ENCODE measurements at places on chromosomes 6 and 20. TPM values are rescaled to one million over a fixed set of nuclear protein-coding genes. Genes with fewer than 3 reads are reported as not detected.

- DNase-seq = no peak
These were observed 125.0 kb upstream of the TSHZ2 start for GRCh38 chr20:52847029-52847660.

- DNase-seq = no peak
These were observed 277.5 kb downstream of the UST start for GRCh38 chr6:149024361-149024760.

GRCh38 chr6:1474205-1474604, 84.8 kb downstream of the FOXF2 start:
- no peak for DNase-seq

Gene RCAN2
- total RNA-seq = 27.9 TPM

DNA sequence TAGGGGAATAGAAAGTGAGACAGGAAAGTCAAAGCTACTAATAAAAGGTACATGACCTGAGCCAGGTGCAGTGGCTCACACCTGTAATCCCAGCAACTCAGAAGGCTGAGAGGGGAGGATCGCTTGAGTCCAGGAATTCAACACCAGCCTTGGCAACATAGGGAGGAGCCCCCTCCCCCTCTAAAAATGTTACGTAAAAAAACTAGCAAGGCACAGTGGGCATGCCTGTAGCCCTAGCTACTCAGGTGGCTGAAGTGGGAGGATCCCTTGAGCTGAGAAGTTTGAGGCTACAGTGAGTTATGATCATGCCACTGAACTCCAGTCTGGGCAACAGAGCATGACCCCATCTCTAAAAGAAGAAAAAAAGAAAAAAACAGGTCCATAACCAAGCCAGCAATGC, 186.1 kb upstream of the RIN2 start:
- DNase-seq = no peak

Gene COQ3
- 4.8 TPM for total RNA-seq

DNA sequence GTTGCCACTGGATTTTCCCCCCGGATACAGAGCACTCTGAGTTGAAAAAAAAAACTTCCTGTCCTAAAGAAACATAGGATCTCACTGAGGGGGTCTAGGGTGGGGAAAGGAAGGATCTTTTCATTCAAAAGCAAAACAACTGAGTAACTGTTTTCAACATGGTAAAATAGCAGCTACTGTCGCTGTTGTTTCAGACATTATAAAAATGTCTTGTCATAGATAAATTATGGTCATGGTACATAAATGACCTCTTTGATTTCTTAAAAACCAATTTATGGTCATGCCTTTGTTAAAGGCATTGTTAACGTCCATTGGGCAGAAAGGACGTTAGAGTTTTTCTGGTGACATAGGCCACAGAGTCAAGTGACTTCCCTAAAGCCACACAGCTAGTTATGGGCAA, 180.4 kb upstream of the DTNBP1 start:
- DNase-seq = no peak

DNA sequence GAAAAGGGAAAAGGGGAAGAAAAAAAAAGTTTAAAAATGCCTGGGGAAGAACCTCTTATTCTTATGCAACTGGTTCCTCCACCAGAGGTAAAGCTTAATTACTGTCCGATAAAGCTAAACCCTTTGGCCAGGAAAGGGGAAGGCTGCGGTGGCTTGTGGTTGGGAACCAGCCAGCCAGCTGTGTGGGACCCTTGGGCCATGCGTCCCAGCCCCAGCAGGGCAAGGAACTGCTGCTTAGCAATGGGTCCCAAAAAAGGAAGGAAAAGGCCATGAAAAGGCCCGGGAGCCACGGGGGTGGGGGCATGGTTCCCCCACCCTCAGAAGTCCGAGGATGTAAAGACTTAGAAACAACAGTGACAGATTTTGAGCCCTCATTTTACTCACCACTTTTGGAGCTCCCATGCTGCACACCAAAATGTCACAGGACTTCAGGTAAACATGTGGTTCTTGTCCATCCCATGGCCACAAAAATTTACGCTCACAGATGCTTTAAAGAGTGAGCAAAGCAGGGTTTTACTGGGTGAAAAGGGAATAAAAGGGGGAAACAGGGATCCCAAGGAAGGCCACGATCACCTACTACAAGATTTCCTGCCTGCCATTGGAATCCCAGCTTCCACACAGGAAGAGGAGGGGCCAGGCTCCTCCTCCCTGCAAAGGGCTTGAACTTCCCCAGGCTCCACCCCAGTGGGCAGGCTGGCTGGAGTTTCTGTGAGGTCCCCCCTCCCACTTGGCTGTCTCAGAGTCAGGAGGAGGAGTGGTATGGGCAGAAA, 1234.7 kb upstream of the GJE1 start:
- no peak for DNase-seq

Gene SMLR1
- total RNA-seq = not detected

GRCh38 chr20:8155812-8156211, 23.7 kb downstream of the PLCB1 start:
- DNase-seq = no peak

DNA sequence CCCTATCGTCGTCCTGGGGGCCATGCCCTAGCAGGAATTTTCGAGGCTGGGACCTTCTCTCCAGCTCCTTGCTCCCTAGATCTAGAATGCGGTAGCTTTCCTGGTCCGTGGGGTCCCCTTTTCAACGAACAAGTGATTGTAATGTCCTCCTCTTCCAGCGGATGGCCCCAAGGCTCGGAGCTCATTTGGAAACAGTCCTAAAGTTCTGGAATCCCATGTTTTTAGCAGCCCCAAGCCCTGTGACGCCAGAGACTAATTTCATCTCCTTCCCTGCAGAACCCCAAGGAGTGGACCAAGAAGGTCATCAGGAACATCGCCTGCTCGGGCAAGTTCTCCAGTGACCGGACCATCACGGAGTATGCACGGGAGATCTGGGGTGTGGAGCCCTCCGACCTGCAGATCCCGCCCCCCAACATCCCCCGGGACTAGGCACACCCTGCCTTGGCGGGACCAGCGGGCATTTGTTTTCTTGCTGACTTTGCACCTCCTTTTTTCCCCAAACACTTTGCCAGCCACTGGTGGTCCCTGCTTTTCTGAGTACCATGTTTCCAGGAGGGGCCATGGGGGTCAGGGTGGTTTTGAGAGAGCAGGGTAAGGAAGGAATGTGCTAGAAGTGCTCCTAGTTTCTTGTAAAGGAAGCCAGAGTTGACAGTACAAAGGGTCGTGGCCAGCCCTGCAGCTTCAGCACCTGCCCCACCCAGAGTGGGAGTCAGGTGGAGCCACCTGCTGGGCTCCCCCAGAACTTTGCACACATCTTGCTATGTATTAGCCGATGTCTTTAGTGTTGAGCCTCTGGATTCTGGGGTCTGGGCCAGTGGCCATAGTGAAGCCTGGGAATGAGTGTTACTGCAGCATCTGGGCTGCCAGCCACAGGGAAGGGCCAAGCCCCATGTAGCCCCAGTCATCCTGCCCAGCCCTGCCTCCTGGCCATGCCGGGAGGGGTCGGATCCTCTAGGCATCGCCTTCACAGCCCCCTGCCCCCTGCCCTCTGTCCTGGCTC, 48.5 kb downstream of the PYGB start:
- no peak for DNase-seq

- DNase-seq = no peak
These were observed 55.4 kb upstream of the RIPOR2 start for GRCh38 chr6:24990944-24991809.

DNA sequence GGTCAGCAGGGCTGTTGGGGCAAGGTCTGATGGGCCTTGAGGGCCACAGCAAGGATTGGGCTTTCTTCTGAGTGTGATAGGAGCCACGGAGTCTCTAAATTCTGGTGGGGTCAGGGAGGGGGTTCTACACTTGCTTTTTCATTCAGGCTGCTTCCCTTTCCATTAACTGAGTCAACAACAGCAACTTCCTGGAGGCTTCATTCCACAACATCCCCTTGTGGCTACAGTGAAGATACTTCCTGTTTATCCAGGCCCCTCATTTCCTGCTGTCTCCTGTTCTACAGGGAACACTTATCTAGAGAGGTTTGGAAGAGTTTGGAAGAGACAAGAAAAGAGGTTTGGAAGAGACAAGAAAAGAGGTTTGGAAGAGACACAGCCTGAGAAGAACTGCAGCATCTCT, 144.8 kb upstream of the ENPP5 start:
- no peak for DNase-seq

GRCh38 chr6:2221726-2222274, 23.6 kb downstream of the GMDS start:
- no peak for DNase-seq

Gene TNXB
- 13.1 TPM for total RNA-seq

Gene MYL9
- total RNA-seq = 197 TPM

- no peak for DNase-seq
These were observed 1.2 kb downstream of the CPXM1 start for GRCh38 chr20:2799271-2799670.

Gene OOEP
- not detected for total RNA-seq

Gene RBM39
- 329 TPM for total RNA-seq

DNA sequence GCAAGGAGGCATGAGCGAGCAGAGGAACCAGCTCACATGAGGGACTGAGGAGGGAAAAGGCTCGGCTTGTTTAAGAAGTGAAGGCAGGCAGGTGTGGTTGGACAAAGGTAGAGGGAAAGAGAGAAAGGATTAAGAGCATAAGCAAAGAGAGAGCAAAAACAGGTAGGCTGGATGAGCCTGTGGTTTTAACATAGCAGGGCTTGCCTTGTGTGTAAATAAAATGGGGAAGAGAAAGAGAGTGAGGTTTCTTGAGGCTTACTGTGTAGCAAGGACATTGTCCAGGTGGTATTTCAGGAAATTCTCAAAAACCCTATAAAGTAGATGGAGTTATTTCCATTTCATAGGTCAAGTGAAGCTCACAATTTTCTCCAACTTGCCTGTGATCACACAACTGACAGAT, 93.9 kb upstream of the HDAC2 start:
- no peak for DNase-seq

- DNase-seq = no peak
These were observed 204.6 kb downstream of the MEI4 start for GRCh38 chr6:77857421-77857820.

- DNase-seq = no peak
These were observed 6.9 kb upstream of the ZBTB12 start for GRCh38 chr6:31908791-31909190.

DNA sequence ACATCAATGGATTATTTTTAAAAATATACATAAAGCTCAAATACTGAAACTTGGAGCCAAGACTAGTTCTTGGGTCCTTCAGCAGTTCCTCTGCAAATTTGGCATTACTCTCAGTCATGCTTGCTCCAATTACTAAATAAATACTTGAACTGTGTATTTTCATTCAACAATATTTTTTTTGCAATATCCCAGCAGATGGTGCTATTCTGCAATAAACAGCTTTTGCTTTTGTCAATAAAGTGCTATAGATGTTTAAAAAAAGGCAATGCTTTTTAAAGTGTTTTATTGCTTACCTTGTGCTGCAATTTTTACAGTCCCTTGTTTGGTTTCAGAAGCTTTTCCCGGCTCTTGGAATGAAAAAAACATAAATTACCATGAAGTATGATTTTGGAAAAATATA, 243.4 kb downstream of the TRDN start:
- DNase-seq = no peak

DNA sequence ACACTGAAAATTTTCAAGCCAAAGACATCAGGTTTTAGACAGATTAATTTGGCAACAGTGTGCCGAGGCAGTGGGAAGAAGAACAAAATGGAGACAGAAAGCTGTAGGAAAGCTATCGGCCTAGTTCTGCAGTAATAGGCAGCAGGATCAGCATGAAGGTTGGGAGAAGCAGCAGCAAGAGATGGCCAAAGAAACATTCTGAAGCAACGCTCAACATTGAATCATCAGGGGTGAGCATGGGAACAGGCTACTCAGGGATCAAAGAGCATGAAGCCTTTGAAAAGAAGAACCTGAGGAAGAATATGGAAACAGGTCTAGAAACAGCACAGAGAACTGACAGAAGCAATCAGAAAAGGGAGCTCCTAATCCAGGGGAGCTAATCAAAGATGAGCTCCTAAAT, 7.1 kb upstream of the DST start:
- DNase-seq = no peak

DNA sequence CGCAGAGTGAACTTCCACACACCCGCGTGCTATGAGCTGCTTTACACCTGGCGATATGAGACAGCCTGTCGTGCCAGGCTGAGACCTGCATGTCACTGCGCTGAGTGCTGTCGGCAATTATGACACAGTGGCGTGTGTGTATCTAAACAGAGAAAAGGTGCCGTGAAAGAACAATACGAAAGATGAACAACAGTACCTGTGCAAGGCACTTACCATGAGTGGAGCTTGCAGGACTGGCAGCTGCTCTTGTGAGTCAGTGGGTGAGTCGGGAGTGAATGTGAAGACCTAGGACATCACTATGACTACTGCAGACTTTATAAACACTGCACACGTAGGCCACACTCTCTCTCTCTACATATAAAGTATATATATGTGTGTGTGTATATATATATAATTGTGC, 68.5 kb upstream of the DUSP22 start:
- DNase-seq = no peak

Gene IRAK1BP1
- total RNA-seq = 2.9 TPM

DNA sequence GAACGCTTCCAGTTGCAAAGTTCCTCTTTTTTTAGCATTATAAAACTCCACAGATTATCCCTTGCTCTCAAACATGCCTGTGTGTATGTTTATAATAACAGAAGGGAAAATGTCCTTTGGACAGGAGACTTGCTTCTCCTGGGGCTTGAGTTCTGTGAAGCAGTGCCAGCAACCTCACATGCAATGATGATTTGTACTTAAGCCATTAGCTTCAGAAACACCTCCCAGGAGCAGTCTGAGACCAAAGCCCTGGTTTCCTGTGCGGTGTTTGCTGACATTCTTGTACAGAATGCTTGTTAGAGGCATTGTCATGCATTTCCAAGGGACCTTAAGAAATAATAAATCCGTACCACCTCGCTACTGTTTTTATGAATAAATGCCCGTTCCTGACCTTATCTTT, 752.8 kb downstream of the CBLN4 start:
- no peak for DNase-seq

GRCh38 chr6:20220359-20220758, 8.1 kb upstream of the MBOAT1 start:
- no peak for DNase-seq

DNA sequence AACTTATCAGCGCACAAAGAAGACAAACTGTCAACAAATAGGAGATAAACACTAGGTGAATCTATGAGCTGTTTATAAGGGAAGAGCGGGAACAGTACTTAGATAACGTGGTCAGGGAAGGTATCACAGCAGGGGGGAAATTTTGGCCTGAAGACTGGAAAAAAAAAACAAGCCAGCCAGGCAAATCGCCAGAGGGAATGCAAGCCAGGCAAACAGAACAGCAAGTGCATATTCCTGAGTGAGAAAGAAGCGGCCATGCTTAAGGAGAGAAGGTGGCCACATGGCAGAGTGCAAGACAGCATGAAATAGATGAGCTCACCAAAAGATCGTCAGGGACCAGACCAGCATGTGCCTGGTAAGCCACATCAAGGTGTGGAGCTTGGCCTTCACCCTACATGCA, 466.5 kb upstream of the ARID1B start:
- no peak for DNase-seq

Gene ZDHHC14
- 9.1 TPM for total RNA-seq

All from osteocyte (in vitro differentiated cells).